ENCODE measurements at places on chromosomes 1 and 21.

- DNase-seq, result no peak
Measured at GRCh38 chr1:188043536-188044245, 1214.9 kb downstream of the PLA2G4A start.

- no peak for DNase-seq
Measured at GRCh38 chr1:155196103-155196892, 11.4 kb downstream of the THBS3 start.

DNA sequence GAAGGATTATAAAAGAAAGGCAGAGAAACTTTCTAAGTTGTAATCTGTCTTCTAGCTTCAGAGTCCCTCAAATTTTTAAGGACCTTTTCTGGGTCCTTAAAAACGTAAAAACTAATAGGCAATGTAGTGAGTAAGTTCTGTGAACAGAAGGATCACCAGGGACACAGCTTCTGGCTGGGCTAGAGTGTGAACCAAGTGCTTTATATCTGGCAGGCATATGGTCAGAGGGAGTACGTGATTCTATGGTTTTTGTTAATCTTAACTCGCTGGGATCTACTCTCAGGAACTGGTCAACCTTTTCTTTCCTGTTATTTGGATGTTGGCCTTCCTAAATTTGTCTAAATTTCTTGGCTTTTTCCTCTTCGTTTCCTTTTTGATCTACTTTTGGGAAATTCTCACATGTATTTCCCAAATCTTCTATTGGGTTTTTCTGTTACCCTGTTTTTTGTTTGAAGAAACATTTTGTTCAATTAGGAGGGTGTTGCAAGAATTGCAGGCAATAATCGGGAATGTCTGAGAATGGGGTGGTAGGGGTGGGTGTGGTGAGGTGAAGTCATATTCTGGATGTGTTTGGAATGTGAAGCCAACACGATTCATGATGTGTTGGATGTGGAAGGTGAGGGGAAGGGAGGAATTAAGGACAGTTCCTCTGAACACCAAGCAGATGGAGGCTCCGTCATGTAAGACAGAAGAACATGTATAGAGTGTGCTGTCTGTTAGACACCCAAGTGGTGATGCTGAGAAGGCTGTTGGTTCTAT, 193.2 kb downstream of the FMN2 start:
- DNase-seq, result no peak

- no peak for DNase-seq
Measured at GRCh38 chr1:65182658-65183268, 34.8 kb downstream of the AK4 start.

GRCh38 chr1:243378669-243379068, 122.8 kb downstream of the SDCCAG8 start:
- DNase-seq, result no peak

DNA sequence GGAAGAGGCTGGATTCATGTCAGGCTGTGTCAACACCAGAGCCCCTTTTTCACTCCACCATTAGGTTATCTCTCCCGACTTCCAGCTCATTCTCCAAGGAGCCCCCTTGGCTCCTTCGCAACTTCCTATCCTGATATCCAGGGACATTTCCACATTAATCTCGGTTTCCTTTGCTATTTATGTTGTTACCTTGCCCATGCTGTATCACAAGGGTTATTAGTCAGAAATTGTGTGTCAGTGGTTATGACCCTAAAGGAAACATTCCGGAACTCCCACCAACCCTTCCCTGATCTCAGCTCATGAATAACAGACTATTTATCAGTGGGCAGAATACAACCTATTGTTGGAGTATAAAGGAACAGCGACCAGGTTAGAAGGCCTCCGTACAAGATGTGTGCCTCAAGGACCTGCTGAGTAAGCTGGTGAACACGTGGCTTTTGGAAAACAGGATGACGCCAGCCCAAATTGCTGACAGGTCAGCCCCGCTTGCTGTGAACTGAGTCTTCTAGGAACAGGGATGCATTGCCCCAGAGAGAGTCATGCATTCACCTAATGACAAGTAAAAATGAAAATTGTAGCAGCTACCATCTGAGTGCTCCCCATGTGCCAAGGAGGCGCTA, 121.5 kb downstream of the PLPP3 start:
- no peak for DNase-seq

GRCh38 chr1:9207715-9208114, 26.9 kb upstream of the H6PD start:
- no peak for DNase-seq

DNA sequence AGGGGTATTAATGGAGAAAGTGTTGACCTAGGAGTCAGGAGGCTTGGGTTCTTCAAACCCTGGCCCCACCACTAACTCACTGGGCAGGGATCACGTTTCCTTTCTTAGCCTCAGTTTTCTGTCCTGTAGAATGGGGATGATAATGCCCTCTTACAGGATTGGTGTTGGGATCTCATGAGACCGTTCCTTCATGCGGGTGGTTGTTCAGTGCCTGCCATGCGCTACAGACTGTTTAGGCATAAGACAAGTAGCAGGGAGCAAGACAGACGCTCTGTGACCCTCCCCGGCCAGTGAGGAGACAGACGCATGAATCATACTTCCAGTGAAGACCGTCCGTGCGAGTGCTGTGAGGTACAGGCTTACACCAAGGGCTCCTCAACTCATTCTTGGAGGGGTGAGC, 81.7 kb downstream of the MAN1C1 start:
- DNase-seq, result peak; percentile 59

DNA sequence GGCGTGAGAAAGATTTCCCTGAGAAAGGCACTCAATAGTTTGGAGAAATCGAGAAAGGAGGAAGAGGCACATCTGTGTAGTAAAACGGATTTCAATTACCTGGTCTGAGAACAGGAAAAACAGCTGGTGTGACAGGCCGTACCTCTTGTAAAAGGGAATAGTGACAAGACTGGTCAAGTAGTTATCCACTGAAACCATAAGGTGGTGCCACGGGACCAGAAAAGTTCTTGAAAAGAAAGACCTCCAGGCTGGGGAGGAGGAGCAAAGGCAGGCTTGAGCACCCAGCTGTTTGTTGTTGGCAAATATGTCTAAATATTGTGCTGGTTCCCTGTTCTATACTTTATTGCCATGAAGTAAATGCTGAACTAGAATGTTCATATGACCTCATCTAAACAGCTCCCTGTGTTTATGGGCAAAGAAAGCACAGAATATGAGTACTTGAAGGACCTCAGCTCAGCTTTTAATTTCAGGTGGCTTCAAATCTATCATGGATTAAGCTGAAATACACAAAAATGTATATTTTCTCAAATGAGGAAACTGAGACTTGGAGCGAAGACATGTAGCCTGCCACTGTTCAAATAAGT, 4.0 kb downstream of the HAO2 start:
- no peak for DNase-seq

- DNase-seq, result no peak
Measured at GRCh38 chr1:53419034-53419433, 40.2 kb upstream of the DMRTB1 start.

- peak; percentile 73 for DNase-seq
Measured at GRCh38 chr21:43893536-43894205, 28.6 kb downstream of the AGPAT3 start.

- DNase-seq, result no peak
Measured at GRCh38 chr1:192766009-192766625, 42.7 kb upstream of the RGS2 start.

DNA sequence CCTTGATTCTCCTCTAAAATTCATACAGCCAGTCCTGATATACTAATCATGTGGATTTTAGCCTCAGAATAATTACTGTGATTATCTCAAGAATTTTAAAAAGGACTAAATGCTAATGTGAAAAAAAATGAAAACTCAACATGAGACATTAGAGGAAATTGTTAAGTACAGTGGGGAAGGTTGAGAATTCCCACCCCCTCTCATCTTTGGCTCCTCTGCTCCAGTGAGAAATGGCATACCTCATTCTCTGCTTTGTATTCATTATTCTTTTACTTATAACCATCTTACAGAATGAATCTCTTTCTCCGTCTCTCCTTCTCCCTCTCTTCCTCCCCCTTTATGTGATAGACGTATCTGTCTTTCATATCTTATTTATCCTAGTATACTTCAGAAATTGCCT, 70.9 kb downstream of the DIRAS3 start:
- no peak for DNase-seq

- no peak for DNase-seq
Measured at GRCh38 chr1:63847308-63847910, 73.6 kb downstream of the ROR1 start.

DNA sequence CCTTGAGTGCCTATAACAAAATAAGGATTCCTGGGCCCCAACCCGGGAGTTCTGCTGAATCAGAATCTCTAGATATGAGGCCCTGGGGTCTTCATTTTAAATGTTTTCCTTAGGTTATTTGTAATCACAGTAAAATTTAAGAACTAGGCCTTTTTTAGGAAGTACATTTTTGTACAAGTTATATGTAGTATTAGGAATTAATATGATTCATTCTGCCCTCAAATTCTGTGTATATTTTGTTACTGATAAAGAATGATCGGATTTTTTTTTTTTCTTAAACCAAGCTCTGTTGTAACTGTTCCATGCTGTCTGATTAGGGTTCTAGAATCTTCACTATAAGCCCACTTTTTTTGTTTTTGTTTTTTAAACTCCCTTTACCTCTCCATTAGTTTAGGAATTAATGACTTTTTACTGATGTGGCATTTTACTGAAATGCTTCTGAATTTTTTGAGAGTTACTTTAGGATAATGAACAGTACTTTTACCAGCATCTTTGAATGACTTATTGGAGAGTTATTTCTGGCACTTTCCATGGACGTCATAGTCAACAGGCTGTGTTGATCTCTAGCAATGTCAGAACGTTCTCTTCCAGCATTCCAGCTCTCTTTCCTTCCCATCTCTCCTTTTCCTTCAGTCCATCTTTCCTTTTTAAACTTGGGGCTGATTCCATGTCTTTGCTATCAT, 48.3 kb downstream of the CLIC4 start:
- DNase-seq, result no peak

DNA sequence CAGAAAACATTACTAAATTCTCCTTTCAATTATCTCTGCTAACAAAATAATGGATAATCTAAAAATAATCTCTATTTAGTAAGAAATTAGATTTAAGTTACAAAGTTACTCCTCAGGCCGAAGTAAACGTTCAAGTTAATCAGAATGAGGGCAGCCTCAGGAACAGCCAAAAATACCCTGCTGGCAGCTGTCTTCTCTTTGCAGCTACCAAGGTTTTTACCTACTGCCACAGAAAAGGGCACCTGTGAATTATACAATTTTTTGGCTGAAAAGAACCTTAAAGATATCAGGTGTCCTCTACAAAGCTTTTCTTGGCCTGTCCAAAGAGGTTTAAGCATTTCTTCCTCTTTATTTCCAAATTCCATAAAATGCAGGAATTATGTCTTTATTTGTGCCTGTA, 84.4 kb downstream of the AKT3 start:
- DNase-seq, result no peak

DNA sequence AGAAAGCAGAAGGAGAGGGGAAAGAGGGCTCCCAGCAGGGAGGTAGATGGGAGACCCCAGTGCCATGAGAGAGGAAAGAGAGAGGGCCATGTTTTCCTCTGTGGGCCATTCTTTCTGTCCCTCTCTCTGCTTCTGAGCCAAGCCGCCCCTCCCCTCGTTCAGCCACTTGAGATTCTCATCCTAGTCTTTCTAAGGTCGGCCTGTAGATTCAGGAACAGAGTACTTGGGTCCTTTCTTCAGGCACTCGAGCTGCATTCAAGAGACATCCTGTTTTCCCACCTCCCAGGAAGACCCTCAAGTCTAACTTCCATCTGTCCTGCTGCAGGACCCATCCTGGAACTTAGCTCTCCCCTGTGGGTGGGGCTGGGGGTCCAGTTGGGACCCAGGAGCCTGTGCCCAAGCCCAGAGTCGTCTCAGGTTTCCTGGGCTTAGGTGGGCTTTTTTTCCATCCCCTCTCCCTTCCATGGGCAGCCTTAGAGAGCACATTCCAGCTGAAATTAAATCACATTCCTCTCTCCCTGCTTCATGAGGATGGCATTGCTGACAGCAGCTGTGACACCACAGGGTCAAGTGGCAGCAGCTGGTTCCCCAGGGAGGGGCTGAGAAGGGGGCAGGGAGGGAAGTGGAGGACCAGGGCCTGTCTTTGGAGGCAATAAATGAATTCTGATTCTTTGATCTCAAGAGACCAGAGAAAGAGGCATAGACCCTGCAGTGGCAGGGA, 13.0 kb downstream of the NES start:
- DNase-seq, result no peak

GRCh38 chr1:241608379-241609033, 31.7 kb downstream of the CHML start:
- DNase-seq, result no peak

GRCh38 chr1:208131621-208132286, 112.4 kb downstream of the PLXNA2 start:
- peak; percentile 11 for DNase-seq

DNA sequence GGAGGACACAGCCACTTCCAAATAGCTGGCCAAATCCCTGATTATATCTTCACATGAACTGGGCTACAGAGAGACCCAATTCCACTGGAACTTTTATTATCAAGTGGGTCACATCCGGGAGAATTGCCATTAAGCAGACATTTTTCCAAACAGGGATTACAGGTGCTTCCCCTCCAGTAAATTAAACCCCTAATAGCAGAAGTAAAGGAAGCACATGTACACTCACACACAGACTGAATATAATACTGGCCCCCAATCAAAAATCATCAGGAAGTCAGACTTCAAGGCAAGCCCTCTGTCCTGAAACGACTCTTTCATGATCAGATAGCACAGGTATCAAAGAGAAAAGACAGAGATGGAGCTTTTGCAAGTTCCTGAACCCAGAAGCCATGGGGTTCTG, 118.6 kb upstream of the PPP2R5A start:
- DNase-seq, result no peak

DNA sequence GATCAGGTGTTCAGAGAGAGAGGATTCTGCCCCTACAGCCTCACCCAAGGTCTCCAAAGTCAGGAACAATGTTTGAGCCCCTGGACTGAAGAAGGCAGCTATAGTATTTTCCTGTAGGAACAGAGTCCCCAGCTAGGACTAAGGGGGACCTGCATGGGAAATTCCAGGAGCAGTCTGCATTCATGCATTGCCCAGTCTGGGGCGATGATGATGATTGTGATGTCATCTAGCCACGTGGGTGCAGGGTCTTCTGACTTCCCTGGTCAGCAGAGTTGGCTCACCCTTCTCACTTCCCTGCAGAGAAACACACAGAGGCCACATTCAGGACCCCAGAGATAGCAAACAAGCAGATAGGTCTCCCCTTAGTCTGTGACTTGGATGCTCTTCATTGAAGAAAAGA, 56.5 kb upstream of the ARTN start:
- DNase-seq, result no peak

GRCh38 chr1:233183226-233184020, 112.1 kb downstream of the PCNX2 start:
- DNase-seq, result no peak

Measured in activated CD4-positive, alpha-beta memory T cell treated with anti-CD3 and anti-CD28 coated beads for 36 hours (primary cell).